ENCODE measurements at places on chromosomes 5 and 9.

DNA sequence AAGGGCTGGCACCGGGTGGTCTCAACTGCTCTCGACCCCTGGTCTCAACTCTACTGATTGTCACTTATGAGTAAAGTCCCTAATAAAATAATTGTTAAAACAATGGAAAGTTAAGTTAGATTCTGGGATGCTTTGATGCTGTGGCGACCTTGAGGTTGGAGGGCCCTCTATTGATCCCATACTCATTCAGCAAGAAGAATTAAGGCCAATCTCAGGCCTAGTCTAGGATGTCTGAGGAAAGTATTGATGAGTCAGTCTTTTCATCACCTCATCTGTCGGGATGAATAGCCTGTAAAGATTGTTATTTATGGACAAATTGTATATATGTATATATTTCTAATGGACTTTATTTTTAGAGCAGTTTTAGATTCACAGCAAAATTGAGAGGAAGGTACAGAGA, 50.8 kb downstream of the WDR36 start:
- DNase-seq, result no peak

DNA sequence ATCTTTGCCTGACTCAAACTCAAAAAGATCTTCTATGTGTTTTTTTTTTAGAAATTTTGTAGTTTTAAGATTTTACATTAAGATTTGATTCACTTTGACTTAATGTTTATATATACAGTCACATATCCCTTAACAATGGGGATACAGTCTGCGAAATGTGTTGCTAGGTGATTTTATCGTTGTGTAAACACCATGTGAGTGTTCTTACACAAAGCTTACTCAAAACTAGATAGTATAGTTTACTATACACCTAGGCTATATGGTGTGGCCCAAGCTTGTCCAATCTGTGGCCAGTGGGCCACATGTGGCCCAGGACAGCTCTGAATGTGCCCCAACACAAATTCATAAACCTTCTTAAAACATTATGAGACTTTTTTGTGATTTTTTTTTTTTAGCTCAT, 131.9 kb downstream of the CWC27 start:
- DNase-seq, result no peak

GRCh38 chr9:133510926-133511505, 13.7 kb downstream of the MYMK start:
- no peak for DNase-seq

DNA sequence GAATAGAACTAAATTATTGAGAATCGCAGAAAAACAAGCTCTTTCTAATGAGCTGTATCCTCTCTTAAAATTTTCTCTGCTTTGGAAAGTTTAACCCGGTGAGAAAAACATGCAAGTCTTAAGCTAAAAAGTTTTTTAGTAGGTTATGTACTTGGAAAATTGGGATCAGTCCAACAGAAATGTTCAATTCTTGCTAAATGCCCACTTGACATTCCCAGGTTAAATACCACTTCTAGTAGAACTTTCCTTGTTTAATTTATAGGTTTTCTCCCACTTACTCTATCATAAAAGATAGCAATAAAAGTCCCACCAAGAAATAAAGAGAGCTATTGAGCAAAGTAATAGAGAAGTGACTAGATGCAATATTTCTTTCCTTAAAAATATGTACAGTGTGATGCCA, 157.1 kb downstream of the CCDC192 start:
- DNase-seq, result no peak

- no peak for DNase-seq
These were observed 405.3 kb upstream of the SLC30A5 start for GRCh38 chr5:68688547-68688946.

DNA sequence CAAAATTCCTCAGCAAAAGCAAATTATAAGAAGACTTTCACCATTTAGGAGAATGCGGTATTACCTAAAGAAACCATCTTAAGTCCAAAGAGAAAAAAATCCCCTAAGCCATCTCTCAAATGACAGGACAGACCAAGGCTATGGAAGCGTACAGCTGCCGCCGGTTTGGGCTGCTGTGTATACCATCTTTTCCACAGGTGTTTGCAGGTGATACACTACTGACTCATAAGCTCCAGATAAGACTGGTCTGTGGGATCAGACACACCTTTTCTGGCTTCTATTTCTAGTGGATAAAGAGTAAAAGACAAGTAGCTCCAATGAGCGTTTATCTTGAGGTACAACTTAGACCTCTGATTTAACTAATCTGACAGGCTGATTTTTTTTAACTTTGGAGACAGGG, 7.7 kb downstream of the CDKN2AIPNL start:
- DNase-seq, result no peak

- DNase-seq, result no peak
These were observed 69.3 kb downstream of the CTSL start for GRCh38 chr9:87795178-87795577.

- DNase-seq, result no peak
These were observed 82.3 kb downstream of the DAPK1 start for GRCh38 chr9:87579781-87580541.

- no peak for DNase-seq
These were observed 105.8 kb downstream of the LIFR start for GRCh38 chr5:38450627-38451026.

- DNase-seq, result no peak
These were observed 2.9 kb upstream of the PTGER4 start for GRCh38 chr5:40676613-40677343.

- DNase-seq, result no peak
These were observed 86.4 kb downstream of the GALNT10 start for GRCh38 chr5:154276973-154277331.

DNA sequence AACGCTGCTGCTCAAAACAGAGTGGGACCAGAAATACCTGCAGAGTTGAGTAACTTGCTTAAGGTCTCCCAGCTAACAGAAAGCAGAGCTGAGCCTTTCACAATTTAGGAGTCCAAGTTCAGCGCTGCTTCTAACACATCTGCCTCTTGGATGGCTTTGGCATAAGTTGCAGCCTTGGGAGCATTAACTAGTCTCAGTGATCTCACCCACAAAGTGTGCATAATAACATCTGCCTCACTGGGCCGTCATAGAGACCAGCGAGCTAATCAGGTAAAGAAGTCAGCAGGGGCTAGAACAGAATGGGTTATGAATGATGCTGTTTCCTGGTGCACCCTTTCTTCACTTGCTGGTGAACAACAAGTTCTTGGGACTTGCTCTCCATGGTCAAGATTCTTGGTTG, 36.5 kb downstream of the WWC1 start:
- no peak for DNase-seq

- no peak for DNase-seq
These were observed 56.3 kb upstream of the KCNN2 start for GRCh38 chr5:114305402-114306207.

- peak; percentile 19 for DNase-seq
These were observed 125.4 kb downstream of the ANKRD18B start for GRCh38 chr9:33649463-33649862.

DNA sequence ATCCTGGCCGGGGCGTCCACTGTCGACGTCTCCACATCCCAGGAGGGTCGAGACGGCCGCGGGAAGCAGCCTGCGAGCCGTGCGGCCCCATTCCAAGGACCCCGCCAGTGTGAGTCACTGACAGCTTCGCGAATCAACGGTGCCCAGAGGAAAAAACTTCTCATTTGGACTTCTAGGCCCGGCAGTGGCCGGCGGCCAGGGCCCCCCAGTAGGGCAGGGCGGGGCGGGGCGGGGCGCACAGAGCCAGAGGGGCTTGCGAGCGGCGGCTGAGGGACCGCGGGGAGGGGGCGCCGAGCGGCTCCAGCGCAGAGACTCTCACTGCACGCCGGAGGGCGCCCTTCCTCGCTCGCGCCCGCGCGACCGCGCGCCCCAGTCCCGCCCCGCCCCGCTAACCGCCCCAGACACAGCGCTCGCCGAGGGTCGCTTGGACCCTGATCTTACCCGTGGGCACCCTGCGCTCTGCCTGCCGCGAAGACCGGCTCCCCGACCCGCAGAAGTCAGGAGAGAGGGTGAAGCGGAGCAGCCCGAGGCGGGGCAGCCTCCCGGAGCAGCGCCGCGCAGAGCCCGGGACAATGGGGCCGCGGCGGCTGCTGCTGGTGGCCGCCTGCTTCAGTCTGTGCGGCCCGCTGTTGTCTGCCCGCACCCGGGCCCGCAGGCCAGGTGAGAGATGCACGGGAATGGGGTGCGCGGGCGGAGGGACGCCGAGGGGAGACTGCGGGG, at the start of gene F2R:
Gene F2R, plus strand, starts transcription at position 391 of the 720 bp plus-strand sequence. Its CDS starts 182 bp downstream, at position 573.
- DNase-seq, result no peak

GRCh38 chr5:81782811-81783210, 31.9 kb upstream of the SSBP2 start:
- DNase-seq, result no peak

DNA sequence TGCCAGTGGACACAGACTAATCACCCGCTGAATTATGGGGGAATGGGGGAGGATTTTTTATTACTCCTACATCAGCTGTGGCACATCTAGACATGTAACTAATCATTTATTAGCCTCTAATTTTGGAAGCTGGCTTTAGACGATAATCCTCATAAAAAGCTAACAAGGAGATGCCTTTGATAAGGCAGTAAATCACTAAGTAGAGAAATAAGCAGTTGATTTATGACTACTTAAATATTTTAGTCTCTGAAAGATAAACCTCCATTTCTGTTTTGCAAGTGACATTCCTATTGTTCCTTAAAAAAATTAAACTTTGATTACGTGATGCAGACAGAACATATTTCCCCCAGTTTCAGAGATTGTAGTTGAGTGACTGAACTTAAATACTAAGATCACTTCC, 206.4 kb upstream of the CDKN2B start:
- DNase-seq, result no peak

DNA sequence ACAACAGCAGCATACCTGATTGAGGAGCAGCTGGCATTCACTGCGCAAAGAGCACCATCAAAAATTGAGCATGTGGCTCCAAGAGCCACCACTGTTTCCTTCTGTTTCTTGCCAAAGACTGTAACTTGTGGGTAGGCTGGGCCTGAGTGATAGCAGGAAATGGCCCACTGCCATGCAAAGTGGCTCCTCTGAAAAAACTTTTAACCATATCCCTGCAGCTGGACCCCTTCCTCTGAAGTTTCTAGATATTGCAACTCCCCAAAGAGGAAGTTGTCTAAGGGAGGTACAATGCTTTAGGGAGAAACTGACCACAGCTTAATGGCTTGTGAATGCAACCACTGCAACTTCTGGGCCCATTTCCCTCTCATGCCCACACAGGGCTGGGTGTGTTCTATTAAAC, 355.4 kb upstream of the PDE4D start:
- DNase-seq, result no peak

GRCh38 chr5:147437161-147437596, 72.7 kb downstream of the DPYSL3 start:
- no peak for DNase-seq

DNA sequence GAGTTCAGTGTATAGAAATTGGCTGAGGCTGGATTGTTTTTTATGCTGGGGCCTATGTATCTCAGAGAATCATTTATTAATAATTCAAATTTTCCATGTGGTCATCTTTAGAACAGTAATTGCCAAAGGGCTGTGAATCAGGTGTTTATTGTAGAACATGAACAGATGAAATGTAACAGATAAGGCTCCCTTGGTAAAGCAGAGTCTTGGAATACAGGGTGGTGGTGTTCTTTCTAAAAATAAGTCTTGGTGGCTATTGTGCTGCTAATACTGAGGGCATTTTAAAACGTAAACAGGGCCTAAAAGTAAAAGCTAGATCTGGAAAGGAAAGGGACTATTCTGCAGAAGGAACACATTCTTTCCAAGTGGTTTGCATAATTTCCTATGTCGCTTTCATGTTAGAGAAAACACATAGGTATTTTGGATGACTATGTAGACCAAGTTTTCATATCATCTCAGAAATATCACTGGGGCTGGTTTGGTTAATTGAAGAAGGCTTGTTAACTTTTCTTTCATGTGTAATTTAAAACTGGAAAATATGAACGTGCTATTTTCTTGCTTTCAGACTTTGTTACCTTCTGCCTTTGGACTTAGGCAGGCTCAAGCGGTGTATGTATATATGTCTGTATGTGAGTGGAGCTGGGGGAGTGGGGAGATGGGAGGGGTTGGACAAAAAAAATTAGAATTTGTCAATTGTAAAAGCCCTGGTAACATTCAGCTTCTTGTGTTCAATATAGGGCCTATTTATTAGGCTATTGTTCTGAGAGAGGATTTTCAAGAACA, 119.9 kb upstream of the ANKRD55 start:
- DNase-seq, result no peak

DNA sequence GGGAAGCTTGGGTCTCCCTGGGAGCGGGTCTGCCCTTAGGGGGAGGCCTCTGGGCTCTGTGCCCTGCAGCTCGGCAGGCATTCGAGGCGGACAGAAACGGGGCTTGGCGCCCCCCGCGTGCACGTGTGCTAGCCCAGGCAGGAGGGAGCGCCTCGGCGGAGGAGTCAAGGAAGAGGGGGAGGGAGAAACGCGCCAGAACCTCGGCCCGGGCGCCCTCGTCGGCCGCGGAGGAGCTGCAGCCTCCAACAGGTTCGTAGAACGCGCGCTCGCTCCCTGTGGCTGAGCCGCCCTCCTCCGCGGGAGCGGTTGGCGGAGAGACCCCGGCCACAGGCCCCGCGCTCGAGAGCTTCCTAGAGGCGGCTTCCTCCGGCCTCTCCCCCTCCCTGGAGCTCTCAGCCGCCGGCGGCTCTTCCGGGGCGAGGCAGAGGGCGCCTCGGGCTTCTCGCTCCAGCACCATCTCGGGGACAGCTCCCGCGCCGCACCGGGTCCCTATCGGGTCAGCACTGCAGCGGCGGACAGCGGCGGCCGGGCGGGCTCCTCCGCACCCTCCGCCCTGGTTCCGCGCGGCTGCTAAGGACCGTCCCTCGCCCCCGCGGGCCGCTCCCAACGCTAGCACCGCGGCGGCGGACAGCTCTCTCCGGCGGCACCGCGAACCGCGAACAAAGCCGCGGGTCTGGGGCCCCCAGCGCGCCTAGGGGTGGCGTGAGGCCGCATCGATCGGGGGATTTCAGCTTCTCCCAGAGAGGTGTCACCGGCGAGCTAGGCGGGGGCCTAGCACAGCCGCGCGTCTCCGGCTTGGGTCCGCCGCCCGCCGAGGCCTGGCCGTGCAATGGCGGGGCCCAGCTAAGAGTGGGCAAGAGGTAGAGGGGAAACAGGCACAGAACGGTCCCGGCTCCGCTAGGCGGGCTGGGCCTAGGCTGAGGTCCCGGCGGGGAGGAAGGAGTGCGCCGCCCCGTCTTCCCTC, 74.6 kb upstream of the CPLX2 start:
- peak; percentile 12 for DNase-seq

- no peak for DNase-seq
These were observed 180.5 kb upstream of the ZNF462 start for GRCh38 chr9:106682420-106682819.

- no peak for DNase-seq
These were observed 500.9 kb downstream of the DIRAS2 start for GRCh38 chr9:90141723-90142122.

GRCh38 chr9:115135821-115136778, 18.1 kb upstream of the TNC start:
- no peak for DNase-seq

GRCh38 chr5:100877274-100877673, 25.8 kb downstream of the ST8SIA4 start:
- DNase-seq, result no peak

DNA sequence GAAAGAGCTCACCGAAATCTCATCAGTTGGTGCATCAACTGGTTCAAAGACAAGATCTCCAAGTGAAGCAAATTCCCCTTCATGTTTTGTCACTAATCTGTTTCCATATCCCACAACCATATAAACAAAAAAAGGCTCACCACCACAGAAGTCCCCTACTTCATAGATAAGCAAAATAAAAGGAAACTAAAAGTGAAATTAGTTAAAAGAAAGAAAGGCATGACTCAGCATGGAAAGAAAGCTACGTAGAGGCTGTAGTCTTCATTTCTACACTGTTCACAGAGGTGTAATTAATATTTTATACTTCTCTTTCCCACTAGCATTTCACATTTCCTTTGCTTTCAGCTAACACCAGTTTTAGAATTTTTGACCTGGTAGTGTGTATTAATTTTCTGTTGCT, 208.0 kb downstream of the CYLC2 start:
- no peak for DNase-seq

- no peak for DNase-seq
These were observed 161.0 kb downstream of the PAM start for GRCh38 chr5:102916109-102916508.
